ENCODE measurements at places on chromosomes 5 and 9. TPM values are rescaled to one million over a fixed set of nuclear protein-coding genes. Genes with fewer than 3 reads are reported as not detected.
A peak's percentile ranks its signal among the peaks of the same experiment; 100 is the strongest.

DNA sequence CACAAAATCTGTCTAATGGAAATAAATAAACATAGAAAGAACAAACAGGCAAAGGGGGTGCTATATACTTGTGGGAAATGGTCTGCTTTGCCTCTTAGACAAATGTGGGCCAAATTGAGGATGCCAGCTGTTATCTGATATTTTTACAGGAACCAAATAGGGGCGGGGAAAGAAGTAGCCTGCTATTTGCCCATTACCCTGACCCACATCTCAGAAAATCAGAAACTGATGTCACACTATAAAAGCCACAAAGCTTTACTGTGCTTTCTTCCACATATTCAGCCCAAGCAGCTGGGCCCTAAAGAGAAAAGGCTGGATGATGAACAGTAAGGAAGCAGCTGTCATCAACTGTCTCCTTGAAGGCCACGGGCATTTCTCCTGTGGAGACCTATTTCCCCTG, 97.3 kb downstream of the ELAVL2 start:
- peak; percentile 79 for DNase-seq

Gene PCDHGA12
- 4.3 TPM for total RNA-seq

- no peak for DNase-seq
Observed at GRCh38 chr9:126123927-126124326, 202.7 kb upstream of the MVB12B start.

GRCh38 chr5:105544300-105544699, 1981.7 kb upstream of the NUDT12 start:
- DNase-seq: no peak

- DNase-seq: peak; percentile 31
Observed at GRCh38 chr9:35914301-35914807, 5.1 kb downstream of the SPAAR start.

GRCh38 chr9:130150779-130151382, 21.3 kb upstream of the NCS1 start:
- no peak for DNase-seq
